H54 (cell line): ENCODE measurements at places on chromosomes 2 and 18.

GRCh38 chr18:42025974-42026625, 71.1 kb downstream of the PIK3C3 start:
- DNase-seq = no peak

- DNase-seq = no peak
These were observed 148.8 kb upstream of the MAPRE2 start for GRCh38 chr18:34892379-34892778.

DNA sequence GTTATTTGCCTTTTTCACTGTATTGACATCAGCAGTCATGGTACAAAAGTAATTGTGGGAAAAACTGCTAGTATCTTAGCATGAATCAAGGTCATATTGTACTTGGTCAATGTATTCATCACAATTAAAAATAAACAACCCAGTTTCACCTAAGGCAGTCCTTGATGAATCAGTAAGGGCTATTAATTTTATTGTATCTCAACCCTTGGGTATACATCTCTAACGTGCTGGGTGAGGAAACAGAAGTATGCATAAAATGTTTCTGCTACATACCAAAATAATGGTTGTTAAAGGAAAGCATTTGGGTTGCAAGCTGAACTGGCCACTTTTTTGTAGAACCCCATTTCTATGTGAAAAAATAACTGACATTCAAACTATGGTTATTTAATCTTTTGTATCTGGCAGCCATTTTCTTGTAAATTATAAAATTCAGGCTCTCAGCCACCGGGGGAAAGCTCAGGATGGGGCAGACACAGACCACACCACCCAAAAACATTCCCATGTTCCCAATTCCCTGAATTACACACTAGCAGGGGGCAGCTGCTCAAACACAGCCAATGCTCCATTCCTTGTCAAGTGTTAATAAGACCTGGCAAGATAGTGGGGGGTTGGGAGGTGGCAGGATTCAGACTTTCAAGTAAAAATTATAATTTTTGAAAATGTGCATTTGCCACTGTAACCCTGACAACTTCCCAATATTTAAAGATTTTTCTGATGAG, 49.3 kb downstream of the OLA1 start:
- DNase-seq = no peak

DNA sequence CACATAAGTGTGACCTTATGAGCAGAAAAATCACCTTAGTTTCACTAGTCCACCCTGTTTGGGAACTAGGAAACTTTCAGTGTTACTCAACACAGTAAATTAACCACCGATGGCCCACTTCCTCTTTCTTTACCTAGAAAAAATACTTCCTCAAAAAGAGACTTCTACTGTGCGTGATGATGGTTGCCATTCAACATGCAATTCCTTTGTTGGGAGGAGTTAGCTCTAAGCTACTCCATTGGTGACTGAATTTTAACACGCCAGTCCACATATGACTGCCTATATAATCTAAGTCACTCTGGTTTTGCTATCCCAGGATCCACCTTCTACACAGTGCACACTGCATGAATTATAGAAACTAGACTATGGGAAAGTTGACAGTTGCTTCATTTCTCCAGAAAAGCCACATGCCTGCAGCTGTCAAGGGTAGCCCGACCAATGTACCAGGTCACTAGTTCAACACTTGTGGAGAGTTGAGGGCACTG, 47.8 kb upstream of the REG3G start:
- DNase-seq = no peak

DNA sequence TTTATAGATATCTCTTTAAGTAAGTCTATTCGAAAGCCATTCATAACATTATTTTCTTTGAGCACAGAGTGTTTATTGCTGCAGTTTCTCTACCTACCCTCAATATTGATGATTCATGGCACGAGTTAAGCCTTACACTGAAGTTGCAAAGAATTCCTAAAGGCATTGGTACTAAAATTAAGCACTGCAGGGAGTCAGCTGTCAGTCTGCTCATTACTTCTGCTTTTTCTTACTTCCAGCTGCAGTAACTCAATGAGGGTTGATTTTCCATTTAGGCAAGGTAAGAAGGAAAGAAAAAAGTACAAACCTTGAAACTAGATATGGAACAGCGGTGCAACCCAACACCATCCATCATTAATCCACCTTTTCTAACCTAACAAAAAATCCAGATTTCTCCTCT, 65.2 kb downstream of the RNF152 start:
- no peak for DNase-seq

DNA sequence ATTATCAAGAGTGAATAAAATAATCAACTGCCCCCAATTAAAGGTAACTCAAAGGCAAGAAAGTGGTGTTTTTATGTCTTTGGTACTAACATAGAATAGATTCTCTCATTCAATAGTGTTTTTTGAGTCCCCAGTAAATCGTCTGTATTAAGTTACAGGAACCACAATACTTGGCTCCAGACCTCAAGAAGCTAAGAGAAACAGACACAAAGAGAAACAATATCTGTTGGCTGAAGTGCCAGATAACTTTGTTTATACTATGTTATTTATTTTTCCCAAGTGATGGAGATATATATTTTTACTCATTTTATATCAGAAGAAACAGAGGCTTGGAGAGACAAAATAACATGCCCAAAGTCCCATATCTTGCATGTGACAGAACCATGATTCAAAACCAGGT, 201.7 kb upstream of the HNRNPA3 start:
- no peak for DNase-seq

GRCh38 chr2:70514612-70515055, 39.0 kb downstream of the TGFA start:
- DNase-seq = no peak

DNA sequence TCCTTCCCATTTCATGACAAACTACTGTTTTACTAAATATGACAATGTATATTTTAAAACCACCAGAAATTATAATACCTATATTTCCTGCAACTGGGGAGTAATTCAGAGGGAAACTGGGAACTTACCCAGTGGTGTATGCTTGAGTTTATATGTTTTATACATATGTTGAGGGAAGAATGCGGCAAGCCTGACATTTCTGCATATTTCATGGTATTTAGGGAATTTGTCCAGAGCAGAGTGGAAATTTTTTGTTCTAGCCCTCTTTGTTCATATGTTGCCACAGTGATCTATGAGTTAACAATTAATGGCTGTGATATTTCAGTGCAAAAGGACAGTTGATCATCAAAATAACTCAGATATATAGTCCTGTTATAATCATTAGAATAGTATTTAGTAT, 230.8 kb upstream of the VWC2L start:
- DNase-seq = no peak

DNA sequence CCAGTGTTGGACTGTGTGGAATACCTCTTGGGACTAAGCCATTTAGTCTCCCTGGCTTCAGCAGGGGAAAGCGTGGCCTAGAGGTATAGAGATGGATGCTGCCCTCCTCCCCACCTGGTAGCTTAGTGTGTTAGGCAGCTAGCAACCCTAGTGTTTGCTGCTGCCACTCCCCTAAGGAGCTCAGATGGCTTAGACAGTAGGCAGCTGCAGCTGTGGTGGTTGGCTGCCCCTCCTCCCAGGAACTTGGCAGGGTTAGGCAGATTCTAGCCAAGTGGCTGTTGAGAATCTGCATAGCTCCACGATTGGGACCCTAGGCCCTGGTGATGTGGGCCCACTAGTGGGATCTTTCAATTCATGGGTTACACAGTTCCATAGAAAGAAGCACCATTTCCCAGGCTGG, 550.4 kb upstream of the CHAC2 start:
- DNase-seq = no peak

DNA sequence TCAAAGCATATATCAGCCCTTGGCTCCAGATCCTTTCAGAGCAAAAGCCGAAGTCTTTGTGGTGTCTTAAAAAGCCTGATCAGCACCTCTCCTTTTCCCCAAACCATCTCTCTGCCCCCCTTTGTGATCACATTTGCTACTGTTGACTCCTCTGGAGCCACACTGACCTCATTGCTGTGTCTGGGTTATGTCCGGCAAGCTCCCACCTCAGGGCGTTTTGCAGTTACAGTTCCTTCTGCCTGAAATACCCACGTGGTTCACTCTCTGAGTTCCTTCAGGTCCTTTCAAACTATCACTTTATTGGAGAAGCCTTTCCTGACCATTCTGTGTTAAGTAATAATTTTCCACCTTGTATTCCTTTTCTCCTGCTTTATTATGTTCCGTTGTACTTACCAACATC, 11.8 kb downstream of the C2orf69 start:
- no peak for DNase-seq

GRCh38 chr2:215031321-215031720, 107.1 kb downstream of the ABCA12 start:
- no peak for DNase-seq
